ENCODE measurements at places on chromosomes 4 and X.
A peak's percentile ranks its signal among the peaks of the same experiment; 100 is the strongest.

DNA sequence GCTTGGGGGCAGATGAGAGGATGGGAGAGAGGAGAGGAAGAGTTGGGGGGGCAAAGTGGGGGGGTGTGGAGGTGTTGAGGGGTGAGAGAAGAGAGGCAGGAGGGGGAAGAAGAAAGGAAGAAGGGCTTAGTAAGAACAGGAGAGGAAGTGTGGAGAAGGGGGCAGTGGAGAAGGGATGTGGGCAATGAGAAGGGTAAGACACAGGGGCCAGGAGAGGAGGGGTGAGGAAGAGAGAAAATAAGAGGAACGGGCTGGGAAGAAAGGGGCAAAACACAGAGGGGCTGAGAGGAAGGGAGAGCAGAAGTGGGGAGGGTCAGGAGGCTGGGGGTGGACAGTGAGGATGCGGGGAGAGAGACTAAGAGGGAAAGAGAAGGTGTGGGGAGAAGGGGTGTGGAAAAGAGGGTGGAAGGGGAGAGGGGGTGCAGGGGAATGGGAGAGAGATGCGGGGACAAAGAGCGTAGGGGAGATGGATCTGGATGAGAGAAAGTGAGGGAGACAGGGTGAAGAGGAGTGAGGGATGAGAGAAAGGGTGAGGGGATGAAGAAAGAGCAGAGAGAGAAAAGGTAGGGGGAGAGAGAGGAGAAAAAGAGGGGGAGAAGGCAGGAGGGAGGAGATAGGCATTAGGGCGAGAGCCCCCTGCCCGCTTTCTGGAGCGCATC lies 12.9 kb downstream of the SH3KBP1 start:
- DNase-seq: no peak

DNA sequence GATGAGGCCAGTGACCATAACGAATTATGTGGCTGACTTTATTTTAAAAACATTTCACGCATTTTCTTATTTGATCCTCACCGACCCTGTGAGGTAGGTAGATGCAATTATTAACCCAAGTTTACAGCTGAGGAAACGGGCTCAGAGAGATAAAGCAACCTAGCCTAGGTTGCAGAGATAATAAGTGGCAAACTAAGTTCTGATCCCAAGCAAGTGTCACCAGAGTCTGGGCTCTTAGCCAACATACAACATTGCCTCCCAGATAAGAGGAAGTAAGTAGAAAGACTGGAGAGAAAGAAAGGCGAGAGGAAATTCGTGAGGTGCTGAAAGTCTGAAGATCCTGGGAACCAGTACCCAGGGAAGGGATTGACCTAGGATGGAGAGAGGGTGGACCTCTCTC lies 77.4 kb upstream of the GPR50 start:
- no peak for DNase-seq

DNA sequence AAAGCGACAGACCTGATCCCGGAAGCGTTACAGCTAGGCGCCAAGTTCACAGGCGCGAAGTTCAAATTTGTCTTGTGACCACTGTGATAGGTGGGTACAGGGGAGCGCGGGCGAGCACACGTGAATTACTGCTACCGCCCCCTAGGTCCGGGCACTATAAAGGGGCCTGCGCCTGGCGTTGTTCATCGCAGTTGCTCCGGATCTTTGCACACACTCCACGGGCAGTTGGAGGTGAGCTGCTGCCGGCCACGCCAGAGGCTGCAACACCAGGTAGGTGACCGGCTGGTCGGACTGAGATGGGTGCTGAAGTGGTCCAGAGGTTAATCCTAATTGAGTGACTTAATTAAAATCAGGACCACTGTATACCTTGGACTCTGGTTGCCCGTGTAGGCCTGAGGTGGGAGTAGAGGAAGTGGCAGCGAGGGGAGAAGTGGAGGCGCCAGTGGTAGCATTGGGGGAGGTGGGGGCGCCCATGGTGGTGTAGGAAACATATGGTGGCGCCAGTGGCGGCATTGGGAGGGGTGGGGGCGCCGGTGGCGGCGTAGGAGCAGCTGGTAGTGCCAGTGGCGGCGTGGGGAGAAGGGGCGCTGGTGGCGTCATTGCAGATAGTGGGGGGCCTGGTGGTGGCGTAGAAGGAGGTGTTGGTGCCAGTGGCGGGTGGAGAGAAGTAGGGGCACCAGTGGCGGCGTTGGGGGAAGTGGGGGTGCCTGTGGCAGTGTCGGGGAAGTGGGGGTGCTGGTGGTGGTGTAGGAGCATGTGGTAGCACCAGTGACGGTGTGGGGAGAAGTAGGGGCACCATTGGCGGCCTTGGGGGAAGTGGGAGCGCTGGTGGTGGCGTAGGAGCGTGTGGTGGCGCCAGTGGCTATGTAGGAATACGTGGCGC lies at the start of gene GCNA:
TSS of gene GCNA (plus strand) at position 185 of the 883 bp plus-strand sequence. CDS start 2,385 bp downstream, outside the sequence.
- DNase-seq: no peak

DNA sequence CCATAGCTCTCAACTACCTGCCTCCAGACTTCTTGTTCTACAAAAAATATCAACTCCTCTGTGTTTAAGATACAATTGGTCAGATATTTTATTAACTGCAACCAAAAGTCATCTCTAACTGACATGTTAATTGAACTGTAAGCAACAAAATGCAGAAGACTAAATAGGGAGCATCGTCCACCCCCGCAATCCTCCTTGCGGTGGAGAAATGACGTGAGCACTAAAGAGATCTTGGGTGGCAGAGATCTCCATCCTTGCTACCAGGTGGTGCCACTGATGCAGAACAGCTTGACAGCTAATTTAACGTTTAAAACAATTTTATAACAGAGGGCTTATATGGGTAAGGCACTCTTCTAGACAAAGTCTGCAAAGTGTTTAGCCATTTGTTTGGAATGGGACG lies 164.4 kb upstream of the FTHL17 start:
- no peak for DNase-seq

GRCh38 chr4:37623125-37623524 lies 63.1 kb downstream of the RELL1 start:
- no peak for DNase-seq

GRCh38 chr4:87042986-87043820 lies 108.4 kb downstream of the AFF1 start:
- no peak for DNase-seq

DNA sequence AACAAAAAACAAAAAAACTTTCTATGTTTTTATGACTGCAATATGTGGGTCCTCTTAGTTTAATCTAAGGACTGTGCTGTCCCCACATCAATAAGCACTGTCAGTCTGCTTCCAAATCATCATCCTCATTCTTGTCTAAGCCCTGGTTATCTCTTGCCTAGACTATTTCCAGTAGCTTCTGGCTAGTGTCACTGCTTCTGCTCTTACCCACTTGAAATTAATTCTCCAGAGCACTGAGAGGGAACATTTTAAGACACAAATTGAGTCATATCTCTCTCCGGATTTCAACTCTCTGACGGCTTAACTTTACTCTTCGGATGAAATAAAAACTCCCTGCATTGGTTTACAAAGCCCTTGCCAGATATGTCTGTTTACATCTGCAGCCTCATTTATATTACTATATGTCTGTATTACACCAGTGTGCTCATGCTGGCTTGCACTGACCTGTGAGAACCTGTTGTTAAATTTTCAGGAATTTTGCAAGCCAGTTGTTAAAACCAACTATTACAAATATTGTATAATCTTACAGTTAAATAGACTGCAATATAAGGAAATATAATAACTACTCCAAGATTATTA lies 345.9 kb downstream of the ADGRL3 start:
- no peak for DNase-seq

DNA sequence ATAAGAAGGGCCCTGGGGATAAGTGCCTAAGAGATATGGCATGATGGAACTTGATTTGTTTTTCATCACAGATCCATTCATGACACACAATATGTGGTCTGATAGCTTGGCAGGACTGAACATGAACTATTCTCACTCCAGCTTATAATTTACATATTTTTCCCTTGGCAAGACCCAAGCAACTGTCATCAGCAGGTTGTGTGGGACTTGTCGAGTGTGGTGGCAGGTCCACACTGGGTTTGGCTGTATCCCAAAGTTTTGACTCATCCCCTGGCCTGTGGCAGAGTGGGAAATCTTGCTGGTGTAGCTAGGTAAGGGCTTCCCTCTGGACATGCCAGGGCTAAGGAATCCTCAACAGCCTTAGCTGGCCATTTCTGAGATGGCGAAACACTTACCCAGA lies 81.0 kb upstream of the STIM2 start:
- DNase-seq: no peak

- DNase-seq: no peak
Observed at GRCh38 chrX:861340-861890, 230.8 kb downstream of the SHOX start.

- DNase-seq: no peak
Observed at GRCh38 chrX:12282991-12283390, 144.7 kb downstream of the FRMPD4 start.

DNA sequence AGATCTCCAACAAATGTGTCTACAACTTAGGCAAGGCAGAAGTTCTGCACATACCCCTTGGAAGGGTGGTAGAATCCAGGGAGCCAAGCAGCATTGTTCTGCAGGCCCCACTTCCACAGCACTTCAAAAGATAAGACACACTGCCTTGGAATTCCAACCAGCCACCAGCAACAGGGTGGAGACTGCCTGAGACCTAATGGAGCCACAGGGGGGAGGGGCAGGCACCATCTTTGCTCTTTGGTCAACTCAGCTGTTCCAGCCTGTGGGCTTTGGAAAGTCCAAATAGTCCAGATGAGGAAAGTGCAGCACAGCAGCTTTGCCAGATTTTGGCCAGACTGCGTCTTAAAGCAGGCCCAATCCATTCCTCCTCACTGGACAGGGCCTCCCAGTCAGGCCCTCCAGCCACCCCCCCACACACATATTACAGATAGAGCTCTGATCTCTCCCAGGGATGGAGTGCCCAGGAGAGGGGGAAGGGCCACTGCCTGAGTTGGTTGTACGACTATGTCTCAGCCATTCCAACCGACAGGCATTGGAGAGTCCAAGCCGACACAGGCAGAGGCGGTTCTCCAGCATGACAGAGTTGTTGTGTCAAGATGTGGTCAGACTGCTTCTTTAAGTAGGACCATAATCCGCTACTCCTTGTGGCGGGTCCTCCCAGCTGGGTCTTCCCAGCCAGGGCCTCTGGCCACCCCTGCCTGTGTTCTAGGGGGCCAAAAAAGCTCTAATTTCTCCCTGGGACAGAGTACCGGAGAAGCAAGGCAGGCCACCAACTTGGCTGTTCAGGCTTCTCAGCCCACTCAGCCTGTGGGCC lies 42.5 kb upstream of the ANTXR2 start:
- no peak for DNase-seq

GRCh38 chr4:159526172-159526571 lies 423.3 kb downstream of the RAPGEF2 start:
- DNase-seq: no peak

- no peak for DNase-seq
Observed at GRCh38 chr4:105189855-105190650, 43.4 kb downstream of the TET2 start.

- DNase-seq: peak; percentile 59
Observed at GRCh38 chr4:138596896-138597295, 354.7 kb upstream of the SLC7A11 start.

GRCh38 chr4:88320224-88320779 lies 35.9 kb upstream of the PPM1K start:
- no peak for DNase-seq

- no peak for DNase-seq
Observed at GRCh38 chr4:42637867-42638266, 19.0 kb downstream of the ATP8A1 start.

DNA sequence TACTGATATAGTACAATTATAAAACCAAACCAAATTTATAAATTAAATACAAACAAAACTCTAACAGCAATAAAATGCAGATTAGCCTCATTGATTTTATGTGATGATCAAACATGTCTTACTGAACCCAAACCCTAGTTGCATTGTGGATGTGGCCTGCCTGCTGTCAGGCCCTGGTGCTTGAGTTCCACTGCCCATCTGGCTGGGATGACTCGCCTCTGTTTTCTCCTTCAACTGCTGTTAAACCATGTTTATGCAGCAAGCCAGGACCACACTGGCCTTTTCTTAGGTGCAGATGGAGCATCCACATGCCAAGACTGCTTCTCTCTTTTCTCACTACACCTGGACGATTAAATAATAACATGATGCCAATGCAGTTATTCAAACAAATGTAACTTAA lies 22.6 kb downstream of the NAP1L5 start:
- no peak for DNase-seq

DNA sequence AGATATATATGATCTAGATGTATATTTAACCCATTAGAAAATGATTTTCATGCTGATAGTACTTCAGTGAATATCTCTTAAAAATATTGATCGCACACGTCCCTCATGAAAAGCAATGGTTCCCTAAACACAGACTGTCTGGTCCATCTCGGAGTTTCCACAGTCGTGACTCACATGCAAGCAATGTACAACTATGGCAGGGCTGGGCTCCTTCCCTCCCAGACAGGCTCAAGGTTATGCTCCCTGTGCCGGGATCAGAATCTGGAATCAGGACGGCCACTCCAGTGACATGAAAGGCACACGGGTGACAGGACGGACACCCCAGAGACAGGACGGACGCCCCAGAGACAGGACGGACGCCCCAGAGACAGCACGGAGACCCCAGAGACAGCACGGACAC lies 40.2 kb upstream of the PPP2R3B start:
- DNase-seq: no peak

DNA sequence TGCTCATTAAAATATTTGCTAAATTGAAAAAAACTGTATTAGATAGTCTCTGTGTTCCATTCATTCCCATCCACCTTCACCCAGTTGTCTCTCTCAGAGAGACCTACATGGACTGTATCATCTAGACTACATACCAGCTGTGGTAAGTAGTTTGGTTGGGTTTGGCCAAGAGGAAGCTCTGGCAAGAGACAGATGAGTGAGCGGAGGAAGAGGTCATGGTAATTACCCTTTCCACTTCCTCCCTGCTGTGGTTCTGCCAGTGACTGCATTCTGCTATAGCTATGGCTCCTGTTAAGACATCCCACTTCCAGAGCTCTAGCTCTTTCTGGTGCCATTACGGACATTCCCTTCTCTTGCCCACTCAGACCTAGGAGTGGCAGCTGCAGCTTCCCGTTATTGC lies 239.0 kb upstream of the MID1 start:
- no peak for DNase-seq

DNA sequence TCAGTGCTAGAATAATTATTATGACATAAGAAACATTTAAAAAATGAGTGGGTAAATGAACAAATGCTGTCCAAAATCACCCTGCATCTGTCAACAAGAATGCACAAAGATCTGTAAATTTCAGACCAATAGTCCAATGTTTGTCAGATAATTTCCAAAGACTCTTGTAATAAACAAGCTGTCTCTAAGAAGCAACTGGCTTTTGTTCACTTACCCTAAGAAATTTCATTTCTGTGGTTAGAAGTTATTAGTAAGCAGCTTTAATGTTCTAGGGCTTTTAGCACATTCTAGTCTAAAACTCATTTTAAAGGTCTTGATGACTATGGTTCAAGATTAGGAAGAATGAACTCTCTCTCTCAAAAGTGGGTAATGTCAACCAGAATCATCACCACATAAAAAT lies 560.3 kb upstream of the SMIM31 start:
- no peak for DNase-seq

- no peak for DNase-seq
Observed at GRCh38 chr4:47786958-47787370, 50.9 kb downstream of the CORIN start.
